Neural progenitor cell (in vitro differentiated cells): ENCODE measurements at places on chromosomes 11 and 22.

- no peak for DNase-seq
Observed at GRCh38 chr22:27386186-27386585, 415.4 kb downstream of the MN1 start.

- peak; percentile 42 for DNase-seq
Observed at GRCh38 chr11:96306933-96307775, 35.8 kb downstream of the MAML2 start.

GRCh38 chr22:39718206-39718605 lies 147.7 kb downstream of the CACNA1I start:
- DNase-seq: no peak

- DNase-seq: peak; percentile 51
Observed at GRCh38 chr11:63212742-63213141, 30.7 kb downstream of the SLC22A25 start.
